ENCODE measurements at places on chromosomes 5 and 9.

DNA sequence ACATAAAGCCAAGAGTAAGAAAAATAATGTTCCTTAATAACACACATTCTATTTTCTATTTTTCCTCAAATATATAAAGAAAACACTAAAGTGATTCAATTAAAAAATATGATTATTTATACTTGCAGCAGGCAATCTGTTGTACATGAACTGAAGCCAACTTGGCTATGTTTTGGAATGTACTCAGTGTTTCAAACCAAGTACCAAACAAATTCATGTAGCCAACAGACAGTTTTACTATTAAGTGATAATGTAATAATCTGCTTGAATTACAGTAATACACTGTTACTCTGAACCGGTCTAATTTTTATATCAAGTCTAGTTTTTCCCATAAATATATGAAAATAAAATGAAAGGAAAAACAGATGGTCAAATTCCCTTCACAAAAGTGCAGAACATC is 58.0 kb downstream of the CEP120 start:
- DNase-seq = no peak

DNA sequence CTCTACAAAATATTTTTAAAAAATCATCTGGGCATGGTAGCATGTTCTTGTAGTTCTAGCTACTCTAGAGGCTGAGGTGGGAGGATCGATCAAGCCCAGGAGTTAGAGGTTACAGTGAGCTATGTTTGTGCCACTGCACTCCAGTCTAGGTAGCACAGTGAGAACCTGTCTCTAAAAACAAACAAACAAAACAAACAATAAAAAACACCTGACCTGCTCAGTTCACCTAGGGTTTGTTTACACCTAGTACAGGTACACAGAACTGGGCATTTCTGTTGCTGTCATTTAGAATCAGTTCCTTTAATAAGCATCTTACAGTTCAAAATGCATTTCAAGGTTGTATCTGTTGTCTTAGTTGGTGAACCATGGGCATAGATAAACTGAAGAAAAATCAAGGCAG is 95.3 kb downstream of the MEGF10 start:
- no peak for DNase-seq

- no peak for DNase-seq
Observed at GRCh38 chr5:145764325-145764724, 70.8 kb downstream of the PRELID2 start.

GRCh38 chr5:134649163-134649835 is 714 bp downstream of the SEC24A start:
- DNase-seq = no peak

DNA sequence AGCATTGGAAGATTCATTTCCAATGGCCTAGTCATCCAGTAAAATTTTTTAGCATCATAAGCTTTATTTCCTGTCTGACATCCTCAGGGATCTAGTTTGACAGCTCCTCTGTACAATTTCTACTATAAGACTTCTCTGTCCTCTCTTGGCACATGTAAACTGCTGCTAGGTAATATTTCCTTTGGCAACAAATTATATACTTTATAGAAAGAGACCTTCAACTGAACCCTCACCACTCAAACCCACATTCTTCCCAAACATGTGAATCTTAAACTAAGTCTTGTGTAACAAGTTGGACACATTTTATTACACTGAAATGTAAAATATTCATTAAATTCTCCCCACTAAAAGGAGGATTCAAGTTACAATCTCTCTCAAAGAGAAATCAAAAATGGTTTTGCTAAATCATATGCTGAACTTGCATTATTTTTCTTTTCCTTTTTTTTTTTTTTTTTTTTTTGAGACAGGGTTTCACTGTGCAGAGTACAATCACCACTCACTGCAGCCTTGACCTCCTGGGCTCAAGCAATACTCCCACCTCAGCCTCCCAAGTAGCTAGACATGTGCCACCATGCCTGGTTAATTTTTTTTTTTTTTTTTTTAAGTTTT is 36.9 kb downstream of the SCAI start:
- DNase-seq = no peak

DNA sequence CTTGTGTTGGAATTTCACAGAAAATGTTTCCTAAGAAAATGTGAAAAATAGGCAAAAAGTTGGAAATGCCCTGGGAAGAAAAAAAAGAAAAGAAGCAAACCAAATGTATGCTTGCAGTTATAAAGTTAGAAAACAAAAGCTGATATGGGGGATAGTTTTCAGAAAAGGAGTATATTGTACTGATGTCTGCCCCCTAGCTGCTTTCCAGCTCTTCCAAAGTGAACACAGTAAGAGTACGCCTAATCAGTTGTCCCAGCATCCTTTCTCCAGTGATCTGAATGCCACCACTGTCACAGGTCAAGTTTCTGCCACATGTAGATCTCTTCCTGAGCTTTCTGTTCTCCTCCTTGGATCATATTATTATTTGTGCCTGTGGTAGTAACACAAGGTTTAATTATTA is 5.8 kb downstream of the TYRP1 start:
- no peak for DNase-seq

DNA sequence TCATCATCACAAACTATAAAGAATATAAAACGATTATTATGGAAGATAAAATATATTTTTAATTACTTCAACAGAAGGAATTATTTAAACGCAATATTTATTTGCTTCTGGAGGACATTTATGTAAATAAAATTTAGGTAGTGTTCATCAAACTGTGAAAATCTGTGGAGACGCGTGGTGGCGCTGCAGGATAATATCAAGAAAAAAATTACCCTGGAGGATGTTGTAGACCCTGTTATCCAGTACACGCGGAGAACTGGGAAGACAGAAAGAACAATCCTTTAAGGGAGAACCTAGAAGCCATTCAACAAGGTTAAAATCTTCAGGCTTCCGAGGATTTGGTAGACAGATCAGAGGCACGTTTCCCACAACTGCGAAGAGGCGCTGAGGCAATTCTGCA is at the start of gene PCDHB12:
TSS of gene PCDHB12 (plus strand) at position 242 of the 400 bp plus-strand sequence. CDS start 189 bp downstream, outside the sequence.
- DNase-seq = no peak

- no peak for DNase-seq
Observed at GRCh38 chr9:17116400-17116837, 18.4 kb upstream of the CNTLN start.

DNA sequence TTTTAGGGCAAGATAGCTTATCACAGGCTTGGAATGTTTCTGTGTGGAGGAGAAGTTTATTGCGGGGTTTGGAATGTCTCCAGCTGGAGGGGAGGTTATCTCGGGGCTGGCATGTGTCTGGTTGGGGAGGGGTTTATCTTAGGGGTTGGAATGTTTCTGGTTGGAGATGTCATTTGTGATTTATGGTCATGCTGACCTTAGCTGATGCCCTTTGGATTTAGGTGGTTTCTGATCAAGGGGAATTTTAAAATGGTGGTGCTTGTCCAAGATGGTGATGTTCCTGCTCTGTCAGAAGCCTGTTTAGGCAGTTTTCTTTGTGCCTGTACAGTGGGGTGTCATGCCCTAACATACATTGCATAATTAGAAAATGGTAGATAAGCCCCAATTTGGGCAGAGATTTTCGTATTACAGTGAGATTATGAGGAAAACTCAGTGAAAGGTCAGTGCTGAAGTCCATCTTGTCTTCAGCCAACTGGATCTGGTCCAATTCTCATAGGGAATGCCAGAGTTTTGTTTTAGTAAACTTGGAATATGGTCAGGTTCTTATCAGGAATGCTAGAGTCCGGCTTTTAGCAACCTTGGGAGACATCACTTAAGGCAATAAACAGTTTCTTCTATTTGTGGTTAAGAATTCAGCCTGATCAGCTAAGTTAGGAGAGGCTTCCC is 14.3 kb downstream of the CDK20 start:
- DNase-seq = no peak

DNA sequence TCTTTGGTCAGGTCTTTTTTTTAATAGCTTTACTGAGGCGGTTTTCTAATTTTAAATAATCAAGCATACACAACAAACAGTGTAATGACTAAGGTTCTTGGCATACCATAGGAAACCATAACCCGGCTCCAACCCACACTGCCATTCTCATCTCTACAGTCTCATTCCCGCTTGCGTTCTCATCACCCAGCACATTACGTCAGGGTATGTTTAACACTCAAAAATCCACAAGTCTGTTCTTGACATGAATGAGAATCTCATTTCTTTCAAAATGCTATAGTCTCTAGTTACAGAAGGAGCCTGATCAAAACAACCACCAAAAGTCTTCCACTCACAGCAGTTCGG is 505 bp downstream of the C5orf34 start:
- DNase-seq = no peak
